ENCODE measurements at places on chromosomes 3 and 15. TPM values are rescaled to one million over a fixed set of nuclear protein-coding genes. Genes with fewer than 3 reads are reported as not detected.

DNA sequence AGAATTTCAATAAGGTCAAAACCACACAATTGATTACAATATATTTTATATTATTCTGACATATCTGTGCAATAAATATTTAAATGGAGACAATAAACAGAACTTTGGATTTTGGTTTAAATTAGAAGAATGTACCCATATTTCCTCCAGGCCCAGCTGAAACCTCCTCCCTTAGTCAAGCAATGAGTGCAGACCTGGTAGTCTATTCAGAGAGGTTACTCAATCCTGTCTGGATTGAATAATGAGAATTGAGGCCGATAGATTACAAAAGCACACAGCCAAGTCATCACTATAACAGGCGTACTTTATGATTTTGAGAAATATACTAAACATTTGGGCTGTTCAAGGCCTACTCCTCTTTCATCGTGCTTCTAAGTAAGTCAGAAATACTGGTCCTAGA lies 114.5 kb upstream of the STRIT1 start:
- DNase-seq, result no peak

DNA sequence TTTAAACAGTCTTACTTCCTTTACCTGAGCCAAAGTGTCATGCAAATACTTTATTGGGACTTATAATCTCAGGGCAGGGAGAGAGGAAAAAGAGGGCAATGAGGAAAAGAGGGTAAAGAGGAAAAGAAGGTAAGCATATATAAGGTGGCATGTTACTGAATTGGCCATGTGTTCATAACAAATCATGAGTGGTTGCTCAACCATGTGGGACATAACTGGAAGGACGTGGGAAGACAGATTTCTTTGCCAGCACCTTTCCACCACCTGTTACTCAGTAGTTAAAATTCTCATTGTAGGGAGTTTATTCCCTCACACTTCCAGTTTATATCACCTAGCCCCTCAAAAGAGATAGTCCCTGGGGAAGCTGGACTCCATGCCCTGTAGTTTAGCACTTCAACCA lies 54.7 kb upstream of the TPRG1 start:
- no peak for DNase-seq

DNA sequence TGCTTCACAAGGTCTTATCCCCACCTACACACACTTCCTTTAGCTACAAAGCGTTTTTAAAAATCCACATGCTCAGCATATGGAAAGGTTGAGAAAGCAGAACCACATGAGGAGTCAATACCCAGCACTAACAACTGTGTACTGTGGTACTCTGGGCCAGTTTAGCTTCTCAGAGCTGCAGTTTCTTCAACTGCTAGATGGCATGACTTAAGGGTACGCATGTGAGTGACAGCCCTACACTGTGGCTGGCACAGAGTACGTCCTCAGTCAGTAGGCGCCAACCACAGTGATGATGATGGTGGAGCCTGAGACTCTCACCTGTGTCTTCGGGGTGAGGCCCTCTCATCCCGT lies 17.4 kb downstream of the CCDC12 start:
- DNase-seq, result no peak

Gene SLC12A1
- polyA plus RNA-seq, result not detected

DNA sequence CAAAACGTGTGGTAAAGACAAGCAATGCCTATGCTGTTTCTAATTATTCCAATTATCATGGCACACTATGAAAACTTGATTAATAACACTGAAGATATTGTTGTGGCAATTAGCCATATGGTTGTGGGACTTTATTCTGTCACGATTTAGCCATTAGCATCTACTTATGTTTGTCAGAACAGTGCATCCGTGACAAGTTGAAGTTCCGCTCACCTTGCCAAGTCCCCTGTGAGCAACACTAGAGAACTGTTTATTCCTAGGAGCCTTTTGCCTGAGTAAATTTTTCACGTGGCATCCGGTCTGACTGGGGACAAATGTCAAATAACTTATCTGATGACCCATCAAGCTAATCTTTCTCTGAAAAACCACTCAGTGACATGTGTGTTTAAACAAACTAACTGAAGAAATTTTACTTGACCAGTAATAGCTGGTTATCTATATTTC lies 403.3 kb downstream of the TBC1D5 start:
- no peak for DNase-seq

Gene GHRL
- 0.18 TPM for polyA plus RNA-seq

Gene ERICH6
- polyA plus RNA-seq, result not detected

GRCh38 chr15:98778960-98779359 lies 130.6 kb downstream of the IGF1R start:
- DNase-seq, result no peak

Gene NOX5
- polyA plus RNA-seq, result 0.03 TPM

- no peak for DNase-seq
Observed at GRCh38 chr3:14422016-14422963, 19.9 kb downstream of the SLC6A6 start.

DNA sequence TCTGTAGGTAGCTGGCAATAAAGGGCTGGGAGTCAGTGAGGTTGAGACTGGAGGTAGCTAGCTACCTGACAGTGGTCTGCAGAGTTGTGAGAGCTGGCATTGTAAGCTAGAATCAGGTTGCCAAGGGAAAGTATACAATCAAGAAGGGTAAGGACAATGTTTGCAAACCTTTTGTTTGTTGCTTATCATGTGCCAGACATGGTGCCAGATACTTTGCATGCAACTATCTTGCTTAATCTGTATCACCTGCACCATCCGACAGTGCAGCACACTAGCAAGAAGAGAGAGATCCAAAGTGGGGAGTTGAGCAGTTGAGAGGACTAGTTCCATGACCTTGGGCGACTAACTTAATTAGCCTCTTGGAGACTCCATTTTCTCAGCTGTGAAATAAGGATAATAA lies 236.4 kb downstream of the PDCD6IP start:
- DNase-seq, result no peak

All from heart left ventricle (tissue), 16 donors.